ENCODE measurements at places on chromosomes 16 and 17.
A peak's percentile ranks its signal among the peaks of the same experiment; 100 is the strongest.

- no peak for ATAC-seq
These were observed 24.9 kb downstream of the KCNJ16 start for GRCh38 chr17:70099884-70100283.

GRCh38 chr17:74485022-74485743 is 18.7 kb downstream of the CD300A start:
- ATAC-seq = no peak

- ATAC-seq = no peak
These were observed 59.3 kb downstream of the IKZF3 start for GRCh38 chr17:39804839-39805238.

DNA sequence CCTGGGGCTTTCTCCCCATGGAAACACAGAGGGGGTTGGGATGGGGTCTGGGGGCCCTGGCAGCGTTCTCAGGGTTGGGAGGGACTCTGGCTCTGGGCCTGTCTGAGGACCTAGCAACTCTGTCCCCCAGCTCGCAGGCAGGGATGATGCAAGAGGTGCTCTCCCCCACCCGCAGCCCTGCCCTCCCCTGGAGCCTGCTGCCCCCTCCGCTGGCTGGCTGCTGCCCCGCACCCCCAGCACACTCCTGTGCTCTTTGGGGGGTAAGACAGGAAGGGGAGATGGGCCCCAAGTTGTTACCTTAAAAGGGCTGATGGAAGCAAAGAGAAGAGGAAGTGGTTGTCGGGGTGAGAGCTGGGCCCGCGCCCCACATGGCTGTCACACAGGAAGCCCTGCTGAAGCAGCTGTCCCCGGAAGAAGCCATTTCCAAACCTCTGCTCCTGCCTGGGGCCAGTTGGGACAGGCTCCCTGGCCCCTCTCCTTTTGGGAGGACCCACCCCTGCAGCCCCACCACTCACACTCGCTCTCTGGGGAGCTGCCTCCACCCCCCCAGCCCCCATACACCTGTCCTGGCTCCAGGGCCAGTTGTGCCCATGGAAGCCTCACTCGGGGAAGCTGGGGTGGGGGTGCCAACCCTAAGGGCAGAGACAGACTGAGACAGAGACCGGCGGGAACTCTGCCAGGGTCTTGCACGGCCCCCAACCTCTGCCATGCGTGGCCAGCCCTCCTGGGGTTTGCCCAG is 2.5 kb downstream of the CORO1A start:
- ATAC-seq = peak; percentile 48

DNA sequence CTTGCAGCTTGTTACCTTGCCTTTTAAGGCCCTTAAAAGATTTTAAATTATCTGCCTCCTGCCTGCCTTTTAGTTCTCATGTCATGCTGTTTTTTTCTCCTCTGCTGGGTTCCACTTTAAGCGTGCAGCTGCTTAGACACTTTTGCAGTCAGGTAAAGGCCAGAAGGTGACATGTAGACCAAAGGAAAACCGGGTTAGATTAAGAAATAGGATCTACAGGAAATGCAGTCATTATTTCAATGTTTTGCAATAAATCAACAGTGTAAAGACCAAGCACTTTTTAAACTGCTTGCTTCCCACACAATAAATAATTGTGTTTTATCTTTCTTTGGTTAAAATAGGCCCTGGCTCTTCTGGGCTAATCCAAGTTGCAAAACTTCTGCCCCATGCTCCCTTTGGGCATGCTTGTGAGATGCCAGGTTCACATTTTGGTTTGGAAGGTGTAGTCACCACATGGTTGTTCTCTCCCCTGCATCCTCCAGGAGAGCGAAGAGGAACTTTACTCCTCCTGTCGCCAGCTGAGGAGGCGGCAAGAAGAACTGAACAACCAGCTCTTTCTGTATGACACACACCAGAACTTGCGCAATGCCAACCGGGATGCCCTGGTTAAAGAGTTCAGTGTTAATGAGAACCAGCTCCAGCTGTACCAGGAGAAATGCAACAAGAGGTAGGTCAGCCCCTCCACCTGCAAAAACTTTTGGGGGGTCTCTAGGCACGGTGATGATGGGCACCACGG is 54.9 kb downstream of the SDR42E1 start:
- no peak for ATAC-seq

- no peak for ATAC-seq
These were observed 26.3 kb downstream of the CUEDC1 start for GRCh38 chr17:57928928-57929327.

GRCh38 chr16:67148656-67149275 is 2.0 kb downstream of the B3GNT9 start:
- ATAC-seq = no peak

DNA sequence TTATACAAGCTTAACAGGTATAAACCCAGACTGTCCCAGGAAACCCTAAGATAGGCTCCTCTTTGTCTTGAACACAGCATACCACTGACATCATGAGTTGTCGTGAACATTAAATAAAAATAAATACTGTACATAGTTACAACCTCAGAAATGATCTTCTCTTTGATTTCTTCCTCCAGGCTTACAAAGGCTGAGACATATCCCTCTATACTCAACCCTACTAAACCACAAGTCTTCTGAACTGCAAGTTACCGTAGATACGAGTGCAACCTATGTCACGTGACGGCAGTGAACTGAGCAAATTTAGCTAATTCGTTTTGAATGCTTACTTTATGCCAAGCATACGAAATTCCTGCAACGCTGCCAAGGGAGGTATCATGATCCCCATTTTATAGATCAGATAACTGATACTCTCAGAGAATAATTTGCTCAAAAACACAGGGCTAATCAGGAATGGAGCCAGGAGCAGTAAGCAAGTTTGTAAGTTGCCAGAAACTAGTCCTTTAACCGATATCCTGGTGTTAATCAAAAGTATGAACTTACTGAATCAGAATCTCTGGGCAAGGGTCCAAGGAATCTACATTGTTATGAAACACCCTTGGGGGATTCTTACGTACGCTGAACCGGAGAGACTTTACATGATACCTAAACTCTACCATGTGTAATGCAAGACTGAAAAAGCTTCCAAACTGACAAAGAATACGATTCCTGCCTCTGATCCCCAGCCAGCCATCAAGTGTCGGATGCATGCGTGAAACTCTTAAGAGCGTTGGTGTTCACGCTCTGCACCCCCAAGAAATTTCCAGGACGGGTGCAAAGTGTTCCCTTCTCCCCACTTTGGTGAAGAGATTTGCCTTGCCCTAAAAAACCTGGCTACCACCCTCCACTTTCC is 106.2 kb downstream of the XYLT1 start:
- peak; percentile 87 for ATAC-seq

GRCh38 chr16:75754141-75754540 is 27.9 kb upstream of the CPHXL start:
- ATAC-seq = no peak

DNA sequence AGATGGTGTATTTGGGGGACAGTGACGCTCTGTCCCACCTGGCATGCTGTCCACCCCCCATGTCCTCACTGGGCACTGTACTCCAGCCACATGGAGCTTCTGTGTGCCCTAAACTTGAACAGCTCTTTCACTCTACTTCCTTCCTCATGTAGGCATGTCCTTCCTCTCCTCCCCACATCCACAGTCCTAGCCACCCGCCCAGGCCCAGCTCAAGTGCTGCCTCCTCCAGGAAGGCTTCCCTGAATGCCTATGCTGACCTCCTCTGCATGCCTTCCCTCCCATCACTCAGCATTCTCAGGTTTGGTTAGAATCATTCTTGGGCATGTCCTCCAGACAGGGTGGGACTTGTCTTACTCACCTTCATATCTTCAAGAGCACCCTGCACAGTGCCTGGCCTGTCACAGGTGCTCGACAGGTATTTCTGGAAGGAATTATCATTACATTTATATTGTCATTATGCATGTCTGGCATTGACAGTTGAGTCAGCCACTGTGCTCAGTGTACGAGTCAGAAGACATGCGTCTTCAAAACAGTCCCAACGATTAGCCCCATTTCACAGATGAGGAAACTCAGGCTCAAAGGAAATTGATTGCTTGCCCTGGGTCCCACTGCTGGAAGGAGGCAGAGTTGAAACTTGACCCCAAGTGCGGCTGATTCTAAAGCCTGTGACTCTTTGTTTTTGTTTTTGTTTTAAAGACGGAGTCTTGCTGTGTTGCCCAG is 42.1 kb upstream of the TOB1 start:
- ATAC-seq = no peak

- ATAC-seq = no peak
These were observed 17.1 kb downstream of the HIGD1B start for GRCh38 chr17:44864831-44865230.

GRCh38 chr16:12688951-12689850 is 114.5 kb downstream of the CPPED1 start:
- no peak for ATAC-seq

GRCh38 chr17:27579897-27580321 is 51.1 kb upstream of the LGALS9 start:
- ATAC-seq = no peak

- ATAC-seq = no peak
These were observed 12.5 kb downstream of the CALCOCO2 start for GRCh38 chr17:48843187-48843900.

DNA sequence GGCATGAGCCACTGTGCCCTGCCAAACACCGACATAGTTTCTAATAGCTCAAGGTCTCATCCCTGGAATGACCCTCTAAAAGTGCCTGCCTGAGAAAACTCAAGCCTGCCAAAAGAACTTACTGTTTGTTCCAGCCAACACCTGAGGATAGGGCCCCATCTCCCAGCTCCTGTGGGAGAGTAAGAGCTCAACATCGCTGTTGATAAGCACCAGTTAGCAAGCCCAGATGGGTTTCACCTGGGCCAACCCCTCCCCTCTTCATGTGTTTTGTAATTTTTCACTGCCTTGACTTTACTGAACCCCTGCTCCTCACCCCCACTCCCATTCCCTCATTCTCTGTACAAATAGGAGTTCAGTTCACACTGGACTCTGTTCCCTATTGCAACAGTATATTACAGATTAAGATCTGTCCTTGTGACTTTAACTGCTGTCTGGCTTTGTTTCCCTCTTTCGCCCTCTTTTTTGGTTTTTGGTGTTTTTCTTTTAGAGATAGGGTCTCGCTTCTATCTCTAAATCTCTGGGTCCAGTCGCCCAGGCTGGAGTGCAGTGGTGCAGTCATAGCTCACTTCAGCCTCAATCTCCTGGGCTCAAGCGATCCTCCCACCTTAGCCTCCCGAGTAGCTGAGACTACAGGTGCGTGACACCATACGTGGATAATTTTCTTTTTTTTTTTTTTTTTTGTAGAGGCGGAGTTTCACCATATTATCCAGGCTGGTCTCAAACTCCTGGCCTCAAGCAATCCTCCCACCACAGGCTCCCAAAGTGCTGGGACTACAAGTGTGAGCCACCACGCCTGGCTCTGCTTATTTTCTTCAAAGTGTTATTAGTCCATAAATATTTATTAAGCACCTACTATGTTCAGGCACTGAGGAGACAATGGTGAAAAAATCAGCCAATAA is 12.3 kb downstream of the NUPR1 start:
- no peak for ATAC-seq

DNA sequence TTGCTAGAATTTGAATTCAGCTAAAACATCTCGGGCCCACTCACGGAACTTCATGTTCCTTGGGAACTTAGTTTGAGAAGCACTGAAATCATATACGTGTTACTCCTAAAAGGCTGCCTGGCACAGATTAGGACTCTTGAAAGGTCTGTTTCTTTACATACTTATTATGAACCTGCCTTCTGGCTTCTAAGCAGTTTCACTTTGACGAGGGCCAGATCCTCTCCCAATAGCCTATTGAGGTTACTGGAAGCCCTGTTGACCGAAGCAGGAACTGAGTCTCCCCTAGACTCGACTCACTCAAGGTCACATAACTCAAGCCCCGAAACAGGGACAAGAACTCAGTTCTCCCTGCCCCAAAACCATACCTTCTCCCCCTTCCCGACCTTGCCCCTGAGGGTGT is 121.9 kb upstream of the PLCG2 start:
- no peak for ATAC-seq

DNA sequence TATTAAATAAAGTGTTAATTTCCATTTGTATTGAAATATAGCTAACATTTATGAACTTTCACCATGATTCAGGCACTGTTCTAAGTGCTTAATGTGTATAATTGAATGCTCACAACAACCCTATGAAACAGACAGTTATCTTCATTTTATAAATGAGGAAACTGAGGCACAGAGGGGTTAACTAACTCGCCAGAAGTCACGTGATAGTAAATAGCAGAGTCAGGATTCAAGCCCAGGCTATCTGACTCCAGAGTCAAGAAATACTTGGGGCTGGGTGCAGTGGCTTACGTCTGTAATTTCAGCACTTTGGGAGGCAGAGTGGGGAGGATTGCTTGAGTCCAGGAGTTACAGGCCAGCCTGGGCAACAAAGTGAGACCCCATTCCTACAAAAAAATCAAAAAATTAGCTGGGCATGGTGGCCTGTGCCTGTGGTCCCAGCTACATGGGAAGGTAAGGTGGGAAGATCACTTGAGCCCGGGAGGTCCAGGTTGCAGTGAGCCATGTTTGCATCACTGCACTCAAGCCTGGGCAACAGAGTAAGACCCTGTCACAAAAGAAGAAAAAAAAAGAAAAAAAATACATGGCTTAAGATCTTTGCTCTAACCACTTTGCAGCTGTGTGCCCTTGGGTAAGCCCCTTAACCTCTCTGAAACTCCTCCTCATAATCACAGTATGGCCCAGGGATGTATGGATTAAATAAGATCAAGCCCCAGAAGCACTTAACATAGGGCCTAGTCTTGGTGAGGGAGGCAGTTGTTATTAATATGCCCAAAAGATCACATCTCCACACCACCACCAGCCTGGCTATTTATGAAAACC is 29.0 kb downstream of the WSB1 start:
- no peak for ATAC-seq

DNA sequence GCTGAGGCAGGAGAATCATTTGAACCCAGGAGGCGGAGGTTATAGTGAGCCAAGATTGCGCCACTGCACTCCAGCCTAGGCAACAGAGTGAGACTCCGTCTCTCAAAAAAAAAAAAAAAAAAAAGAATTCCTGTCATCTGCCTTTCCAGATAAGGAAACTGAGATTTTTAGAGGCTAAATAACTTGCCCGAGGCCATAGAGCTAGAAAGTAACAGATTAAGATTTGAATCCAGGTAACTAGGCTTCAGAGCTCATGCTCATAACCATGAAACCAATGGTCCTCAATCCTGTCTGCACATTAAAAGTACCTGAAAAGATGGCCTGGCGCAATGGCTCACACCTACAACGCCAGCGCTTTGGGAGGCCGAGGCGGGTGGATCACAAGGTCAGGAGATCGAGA is 9.5 kb downstream of the NCBP3 start:
- ATAC-seq = no peak

DNA sequence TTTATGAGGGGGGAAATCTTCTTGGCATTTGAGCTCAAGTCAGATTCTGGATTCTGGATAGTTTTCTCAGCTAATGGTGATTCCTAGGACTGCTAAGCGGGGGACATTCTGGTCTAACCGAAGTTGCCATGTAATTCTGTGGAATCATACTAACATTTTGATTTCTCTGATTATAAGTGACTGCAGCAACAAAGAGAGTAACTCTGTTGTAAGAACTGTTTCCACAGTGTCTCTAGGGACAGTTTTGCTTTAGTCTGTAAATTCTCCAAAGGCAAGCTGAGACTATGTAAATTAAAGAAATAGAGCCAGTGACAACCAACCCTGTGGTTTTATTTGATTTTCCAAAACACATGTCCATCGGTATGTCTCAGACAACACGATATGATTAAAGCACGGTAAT is 286.2 kb downstream of the IRX3 start:
- no peak for ATAC-seq

GRCh38 chr17:69235338-69236058 is 6.9 kb upstream of the ABCA10 start:
- ATAC-seq = peak; percentile 51

- peak; percentile 38 for ATAC-seq
These were observed 217.3 kb downstream of the RBFOX3 start for GRCh38 chr17:79393358-79394052.

Data from activated CD4-positive, CD25-positive, alpha-beta regulatory T cell treated with anti-CD3 and anti-CD28 coated beads, Interleukin-2, amount 50 U/mL, for 24 hours (primary cell).